ENCODE measurements at places on chromosomes 2 and 18.

DNA sequence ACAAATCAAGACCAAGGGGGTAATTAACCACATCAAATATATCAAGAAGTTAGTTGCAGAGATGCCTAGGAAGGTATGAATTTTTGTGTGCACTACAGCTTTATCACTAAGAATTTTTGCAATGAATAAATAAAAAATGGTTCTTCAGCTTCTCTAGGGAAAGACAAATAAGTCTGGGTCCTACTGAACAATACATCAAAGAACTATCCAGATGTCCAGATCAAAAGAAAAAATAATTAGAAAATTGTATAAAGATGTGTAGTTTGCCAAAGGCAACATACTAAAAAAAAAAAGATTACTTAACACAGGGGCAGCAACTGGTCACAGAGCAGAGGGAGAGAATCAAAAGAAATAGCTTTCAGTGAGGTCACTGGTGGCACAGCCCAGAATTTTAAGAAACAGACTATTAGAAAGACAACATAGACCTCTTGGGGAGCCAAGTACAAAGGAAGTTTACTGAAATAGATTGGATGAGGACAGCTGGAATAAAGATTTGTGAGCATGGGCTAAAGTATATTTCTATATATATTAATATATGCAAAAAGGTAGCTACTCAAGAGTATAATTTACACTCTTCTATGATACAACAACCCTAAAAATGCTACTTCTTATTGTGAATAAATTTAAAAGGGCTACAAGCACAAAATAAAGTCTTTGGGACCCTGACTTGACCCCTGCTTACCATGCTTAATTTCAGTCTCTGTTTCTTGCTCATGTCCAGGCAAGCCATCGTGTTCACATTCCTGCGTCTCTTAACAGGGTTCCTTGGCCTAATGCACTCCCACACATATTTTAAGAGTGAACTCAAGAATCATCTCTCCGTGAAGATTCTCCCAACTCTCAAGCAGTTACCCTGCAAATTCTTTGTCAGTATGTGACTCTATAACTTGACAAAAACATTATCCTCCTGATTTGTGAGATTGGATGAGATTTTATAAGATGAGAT lies 99.0 kb upstream of the GRB14 start:
- DNase-seq: no peak

- DNase-seq: no peak
Observed at GRCh38 chr18:9803063-9803697, 82.6 kb upstream of the TXNDC2 start.

GRCh38 chr2:96890726-96891385 lies 21.0 kb upstream of the SEMA4C start:
- no peak for DNase-seq

DNA sequence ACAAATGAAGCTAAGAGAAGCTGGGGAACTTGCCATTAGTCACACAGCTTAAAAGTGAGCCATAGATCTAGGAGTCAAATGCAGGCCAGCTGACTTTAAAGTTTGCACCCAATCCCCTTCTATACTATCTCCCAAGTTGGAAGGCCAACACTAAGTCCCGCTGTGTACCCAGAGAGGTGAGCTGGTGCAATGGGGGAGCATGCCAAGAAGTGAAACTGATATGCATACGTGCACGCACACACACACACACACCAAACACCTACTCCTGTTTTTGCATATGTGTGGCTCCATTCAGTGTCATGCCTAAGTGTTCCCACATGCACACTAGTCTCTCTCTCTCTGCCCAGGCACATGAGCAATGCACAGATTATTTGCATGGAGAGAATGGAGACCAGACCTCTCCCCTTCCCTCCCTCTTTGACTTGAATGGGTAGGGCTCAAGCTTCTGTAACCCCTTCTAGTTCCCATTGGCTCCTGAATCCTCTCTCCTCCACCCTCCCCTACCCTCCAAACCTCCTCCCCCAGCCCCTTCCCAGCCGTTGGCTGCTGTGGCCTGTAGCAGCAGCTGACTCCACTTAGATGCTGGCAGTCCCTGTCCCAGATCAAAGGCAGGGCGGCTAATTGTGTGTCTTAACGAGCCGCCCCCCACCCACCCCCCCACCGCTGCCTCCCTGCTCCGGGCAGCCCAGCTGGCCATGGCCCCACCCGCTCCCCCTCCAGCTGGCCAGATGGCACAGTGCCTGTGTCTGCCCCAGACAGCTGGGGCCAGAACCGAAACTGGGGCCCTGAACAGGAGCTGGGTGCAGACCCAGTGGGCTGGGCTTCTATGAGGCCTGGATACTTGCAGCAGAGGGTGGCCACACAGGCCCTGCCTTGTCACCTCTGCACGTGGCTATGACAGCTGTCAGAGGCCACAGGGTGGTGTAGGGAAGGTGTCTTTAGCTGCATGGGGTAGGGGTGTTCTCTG lies 5.6 kb downstream of the WNT10A start:
- DNase-seq: no peak

Data from T-helper 9 cell (primary cell).